Left renal pelvis (tissue), 4 donors: ENCODE measurements at places on chromosomes 12 and 14. TPM values are rescaled to one million over a fixed set of nuclear protein-coding genes. Genes with fewer than 3 reads are reported as not detected.

Gene PLEKHH1
- polyA plus RNA-seq = 53.5 TPM

Gene PCK2
- polyA plus RNA-seq = 28.6 TPM

Gene IRF9
- 59.9 TPM for polyA plus RNA-seq

Gene BRAP
- 23.6 TPM for polyA plus RNA-seq

Gene VASH1
- 34.4 TPM for polyA plus RNA-seq

Gene DPY19L2
- polyA plus RNA-seq = 78.2 TPM

Gene STYK1
- polyA plus RNA-seq = 0.97 TPM

Gene BDKRB2
- 3.3 TPM for polyA plus RNA-seq

Gene UBC
- polyA plus RNA-seq = 1,020 TPM

Gene P2RX2
- polyA plus RNA-seq = 1.4 TPM

Gene SLC17A8
- polyA plus RNA-seq = 0.44 TPM

Gene RNASE7
- polyA plus RNA-seq = 0.63 TPM

Gene CCER1
- polyA plus RNA-seq = not detected

Gene TMEM30B
- polyA plus RNA-seq = 5.0 TPM

Gene LIN7A
- polyA plus RNA-seq = 15.4 TPM

Gene PIWIL1
- 0.37 TPM for polyA plus RNA-seq

Gene SLC10A1
- 0.20 TPM for polyA plus RNA-seq

Gene CD163L1
- 5.0 TPM for polyA plus RNA-seq

Gene SYT1
- polyA plus RNA-seq = 29.8 TPM

Gene HOXC4
- 136 TPM for polyA plus RNA-seq

Gene CD9
- 22.1 TPM for polyA plus RNA-seq

Gene OLR1
- polyA plus RNA-seq = 0.61 TPM

Gene SETD1B
- 12.9 TPM for polyA plus RNA-seq

Gene FAM186B
- 0.82 TPM for polyA plus RNA-seq

Gene MARCHF9
- 17.9 TPM for polyA plus RNA-seq

Gene IL31
- polyA plus RNA-seq = not detected

Gene LMNTD1
- polyA plus RNA-seq = not detected

Gene RNASE3
- 0.57 TPM for polyA plus RNA-seq

Gene TEAD4
- polyA plus RNA-seq = 9.4 TPM

Gene ANKRD33
- polyA plus RNA-seq = 0.36 TPM

Gene CLMN
- 26.4 TPM for polyA plus RNA-seq

Gene MYF5
- not detected for polyA plus RNA-seq

Gene PPFIA2
- polyA plus RNA-seq = 3.0 TPM

Gene CCDC175
- polyA plus RNA-seq = 1.2 TPM

Gene MORN3
- polyA plus RNA-seq = 1.9 TPM

Gene NYNRIN
- 50.5 TPM for polyA plus RNA-seq

Gene LPAR5
- 2.2 TPM for polyA plus RNA-seq

Gene PRKD1
- polyA plus RNA-seq = 34.4 TPM

Gene FOXA1
- 6.9 TPM for polyA plus RNA-seq

Gene RASAL1
- polyA plus RNA-seq = 7.1 TPM

Gene TEX52
- 0.37 TPM for polyA plus RNA-seq

Gene DLGAP5
- polyA plus RNA-seq = 28.7 TPM

Gene EFS
- 53.3 TPM for polyA plus RNA-seq

Gene KRT6C
- polyA plus RNA-seq = not detected

Gene CACNA2D4
- 2.6 TPM for polyA plus RNA-seq

Gene KRT82
- not detected for polyA plus RNA-seq

Gene MANSC4
- polyA plus RNA-seq = 0.40 TPM
